ENCODE measurements at places on chromosomes 7 and 10.

GRCh38 chr10:61904733-61905725 is 3.5 kb downstream of the ARID5B start:
- no peak for DNase-seq

- DNase-seq: no peak
Observed at GRCh38 chr10:29613791-29614190, 21.0 kb downstream of the SVIL start.

DNA sequence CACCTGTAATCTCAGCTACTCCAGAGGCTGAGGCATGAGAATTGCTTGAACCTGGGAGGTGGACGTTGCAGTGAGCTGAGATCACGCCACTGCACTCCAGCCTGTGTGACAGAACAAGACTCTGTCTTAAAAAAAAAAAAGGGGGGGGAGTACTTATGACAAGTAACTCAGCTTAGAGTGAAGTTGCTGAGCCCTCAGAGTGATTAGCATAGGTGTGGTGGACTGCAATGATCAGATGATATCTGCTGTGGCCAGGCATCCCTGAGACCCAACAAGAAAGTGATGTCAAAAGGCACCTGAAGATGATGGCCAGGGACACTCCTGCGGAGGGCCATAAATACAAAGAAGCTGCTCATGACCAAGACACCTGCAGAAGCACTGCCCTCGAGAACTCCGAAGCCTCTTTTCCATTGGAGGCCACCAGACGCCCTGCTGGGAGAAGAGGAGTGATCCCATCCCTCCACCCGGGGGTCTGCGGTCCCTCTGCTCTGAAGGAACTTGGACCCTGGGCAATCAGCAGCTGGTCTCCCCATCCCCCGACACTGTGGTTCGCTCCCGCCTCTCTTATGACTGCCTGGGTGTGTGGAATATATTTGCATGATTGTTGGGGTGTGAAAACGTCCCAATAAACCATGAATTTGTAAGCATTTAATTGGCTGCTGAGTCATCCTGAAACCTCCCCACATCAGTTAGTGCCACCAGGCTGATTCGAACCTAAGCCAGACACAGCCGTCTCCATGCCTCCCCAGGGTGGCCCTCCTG is 46.0 kb downstream of the RASGEF1A start:
- no peak for DNase-seq

DNA sequence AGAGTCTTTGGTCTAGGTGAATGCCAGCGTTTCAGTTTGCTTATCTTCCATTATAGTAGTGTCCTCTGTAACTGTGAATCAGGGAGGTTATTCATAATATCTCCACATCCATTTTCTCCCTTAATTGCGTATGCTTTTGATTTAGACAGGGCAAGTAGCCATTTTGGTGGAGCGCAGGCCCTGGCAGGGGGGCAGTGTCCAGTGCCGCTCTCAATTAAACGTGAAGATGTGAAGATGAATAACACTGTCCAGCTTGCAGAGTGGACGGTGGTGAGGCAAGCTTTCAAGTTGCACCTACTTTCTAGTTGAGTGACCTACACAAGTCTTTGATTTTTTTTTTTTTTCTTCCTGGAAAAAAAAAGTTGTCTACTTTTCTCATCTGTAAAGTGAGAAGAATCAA is 4.5 kb downstream of the TSPAN14 start:
- DNase-seq: no peak

- no peak for DNase-seq
Observed at GRCh38 chr7:92729751-92730150, 106.6 kb downstream of the CDK6 start.

- DNase-seq: peak; percentile 8
Observed at GRCh38 chr10:63866747-63867140, 345.5 kb downstream of the REEP3 start.

- no peak for DNase-seq
Observed at GRCh38 chr10:45599021-45599603, 73.5 kb downstream of the ZFAND4 start.

DNA sequence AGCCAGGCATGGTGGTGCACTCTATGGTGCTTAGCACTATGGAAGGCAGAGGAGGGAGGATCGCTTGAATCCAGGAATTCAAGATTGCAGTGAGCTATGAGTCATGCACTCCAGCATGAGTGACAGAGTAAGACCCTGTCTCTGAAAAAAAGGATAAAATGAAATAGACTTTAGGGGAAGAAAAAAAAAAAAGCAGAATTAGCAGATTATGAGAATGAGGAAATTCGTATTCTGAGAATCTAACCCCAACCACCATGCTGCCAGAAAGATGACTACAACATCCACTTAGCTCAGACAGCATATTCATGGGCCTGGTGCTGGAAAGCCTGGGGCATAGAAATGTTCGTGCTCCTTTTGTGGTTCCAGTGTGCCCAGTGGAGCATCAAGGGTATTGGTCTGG is 63.3 kb downstream of the TMEM26 start:
- no peak for DNase-seq

DNA sequence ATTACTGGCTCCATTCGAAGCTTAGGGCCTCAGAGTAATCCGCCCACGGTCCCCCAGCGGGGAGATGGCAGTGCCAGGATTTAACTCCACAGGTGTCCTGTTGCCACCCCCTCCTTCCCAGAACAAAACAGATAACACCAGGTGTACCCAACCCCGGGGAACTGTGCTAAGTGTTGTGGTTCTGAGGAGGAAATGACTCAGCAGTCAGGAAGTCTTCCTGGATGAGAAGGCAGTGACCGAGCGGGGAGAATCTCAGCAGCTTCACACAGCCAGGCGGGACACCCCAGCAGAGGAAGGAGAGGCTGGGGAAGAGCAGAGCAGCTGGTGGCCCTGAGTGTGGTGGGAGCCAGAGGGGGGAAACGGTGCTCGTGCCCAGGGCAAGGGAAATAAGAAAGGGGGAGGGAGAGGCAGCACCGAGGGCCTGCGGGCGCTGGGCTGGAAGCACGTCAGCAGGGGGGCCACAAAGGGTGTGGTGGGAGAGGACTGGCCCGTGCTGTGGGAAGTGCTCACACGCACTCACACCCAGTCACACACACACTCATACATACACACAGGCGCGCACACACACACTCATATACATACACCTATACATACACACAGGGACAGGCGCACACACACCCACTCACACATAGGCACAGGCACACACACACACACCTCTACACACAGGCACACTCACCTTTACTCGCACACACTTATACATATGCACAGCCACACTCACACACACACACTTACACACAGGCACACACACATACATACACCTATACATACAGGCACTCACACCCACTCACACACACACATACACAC is 59.8 kb upstream of the CHST15 start:
- peak; percentile 62 for DNase-seq

DNA sequence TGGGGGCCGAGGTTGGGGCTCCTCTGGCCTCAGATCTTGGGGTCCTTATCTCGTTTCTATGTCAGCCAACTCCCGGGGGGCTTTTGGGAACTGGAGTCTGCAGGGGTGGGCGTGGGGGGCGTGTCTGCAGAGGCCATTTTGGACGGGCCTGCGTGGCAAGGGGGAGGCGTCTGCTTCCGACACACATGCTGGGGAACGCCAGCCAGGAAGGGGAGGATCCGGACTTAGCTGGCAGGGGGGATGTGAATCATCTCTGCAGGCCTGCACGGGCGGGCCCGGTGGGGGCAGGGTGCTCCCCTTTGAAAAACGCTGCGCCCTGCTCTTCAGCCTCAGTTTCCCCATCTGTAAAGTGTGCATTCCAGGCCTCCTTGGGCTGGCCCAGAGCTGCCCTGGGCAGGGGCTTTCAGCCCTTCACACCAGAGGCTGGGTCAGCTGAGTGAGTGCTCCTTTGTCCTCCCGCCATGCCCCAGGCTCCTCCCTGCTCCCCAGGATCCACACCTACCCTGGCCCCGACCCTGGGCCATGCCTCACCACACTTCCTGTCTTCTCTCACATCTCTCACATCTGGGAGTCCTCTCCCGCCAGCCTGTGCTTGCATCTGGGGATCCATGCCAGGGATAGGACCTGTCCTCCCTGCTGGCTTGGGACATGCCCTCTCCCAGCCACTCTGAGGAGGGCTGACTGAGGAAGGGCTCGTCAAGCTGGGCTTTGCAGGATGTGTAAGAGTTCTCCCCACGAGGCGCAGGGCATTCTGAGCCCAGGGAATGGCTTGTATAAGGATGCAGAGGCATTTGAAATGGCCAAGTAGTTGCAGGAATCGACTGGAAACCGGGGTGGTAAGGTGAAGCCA is 172.6 kb upstream of the TNRC18 start:
- DNase-seq: no peak

- DNase-seq: no peak
Observed at GRCh38 chr10:113967126-113967525, 76.5 kb upstream of the ADRB1 start.

DNA sequence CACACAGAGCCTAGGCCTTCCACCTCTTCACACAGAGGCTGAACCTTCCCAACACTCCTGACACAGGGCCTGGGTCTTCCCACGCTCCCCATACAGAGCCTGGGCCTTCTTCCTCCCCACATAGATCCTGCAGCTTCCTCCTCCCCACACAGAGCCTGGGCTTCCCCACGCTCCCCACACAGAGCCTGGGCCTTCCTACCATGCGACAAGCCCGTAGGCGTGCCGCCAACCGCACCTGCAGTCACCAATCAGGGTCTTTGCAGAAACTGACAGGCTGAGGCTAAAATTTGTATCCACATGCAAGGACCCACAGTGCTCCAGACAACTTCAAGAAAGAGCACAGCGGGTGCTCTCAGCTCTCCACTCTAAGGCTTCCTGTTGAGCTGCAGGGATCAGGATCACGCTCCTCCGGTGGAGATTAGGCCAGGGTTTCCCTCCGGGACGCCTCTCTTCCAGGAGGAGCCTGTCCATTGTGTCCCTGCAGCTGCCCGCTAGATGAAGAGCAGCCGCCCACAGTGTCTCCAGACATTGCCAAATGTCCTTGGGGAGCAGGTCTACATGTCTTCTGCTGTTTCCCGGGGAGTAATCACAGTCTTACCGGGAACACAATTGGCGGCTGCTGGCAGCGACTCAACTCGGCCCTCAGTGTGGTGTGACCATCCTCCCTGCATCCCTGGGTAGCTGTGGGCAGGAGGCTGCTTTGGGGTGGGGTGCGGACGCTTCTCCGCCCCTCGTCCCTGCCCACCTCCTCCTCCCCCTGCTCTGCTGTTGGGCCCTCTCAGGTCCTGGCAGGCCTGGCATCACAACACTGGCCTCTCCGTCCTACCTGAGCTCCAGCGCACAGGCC is 9.7 kb downstream of the CFAP46 start:
- no peak for DNase-seq
